Activated T-cell treated with anti-CD3 and anti-CD28 coated beads, Interleukin-2, amount 50 U/mL, for 72 hours (primary cell): ENCODE measurements at places on chromosomes 4 and X. TPM values are rescaled to one million over a fixed set of nuclear protein-coding genes. Genes with fewer than 3 reads are reported as not detected.

DNA sequence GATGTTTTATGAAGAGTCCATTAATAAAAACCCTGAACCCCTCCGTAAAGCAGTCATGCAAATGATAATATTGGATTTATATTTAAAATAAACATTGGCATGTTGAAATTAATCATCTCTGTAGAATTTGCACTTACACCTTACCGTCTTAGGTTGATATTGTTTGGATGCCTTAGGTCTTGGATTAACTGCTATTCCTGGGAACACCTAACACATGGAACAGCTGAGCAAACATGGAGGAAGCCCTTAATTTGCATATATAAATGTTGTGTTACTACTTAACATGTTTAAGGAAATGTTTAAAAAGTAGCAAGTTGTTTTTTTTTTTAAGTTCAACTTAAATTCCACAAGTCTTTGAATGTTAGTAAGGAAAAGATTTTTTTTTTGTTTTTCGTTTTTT is 62.5 kb downstream of the NSD2 start:
- H3K27me3 ChIP-seq = no peaks in the 10 kb centered on the region
- peaks cover 17% of the 10 kb centered on the region for H3K36me3 ChIP-seq
- peak overlapping the region; percentile 38 for H3K27ac ChIP-seq
- no peak overlapping the region for H3K4me3 ChIP-seq
- H3K4me1 ChIP-seq = no peaks in the 10 kb centered on the region

DNA sequence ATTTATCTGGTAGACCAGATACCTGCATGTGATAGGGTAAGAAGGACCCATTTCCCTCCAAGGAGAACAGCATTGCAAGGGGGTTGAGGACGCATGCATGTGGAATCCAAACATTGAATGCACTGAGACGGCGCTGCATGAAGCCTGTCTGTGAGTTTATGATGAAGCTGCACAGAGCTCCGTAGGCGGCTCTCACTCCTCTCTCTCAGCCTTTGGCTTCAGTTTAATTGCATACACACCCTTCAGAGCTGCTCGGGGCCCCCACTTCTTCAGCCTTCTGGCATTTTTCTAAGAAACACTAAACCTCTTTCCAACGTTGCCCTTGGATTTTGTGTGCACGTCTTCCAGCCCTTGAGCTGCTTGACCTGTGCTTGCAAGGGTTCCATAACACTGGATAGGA is 176.6 kb downstream of the DHRSX start:
- no peak overlapping the region for H3K4me3 ChIP-seq
- DNase-seq = no peak
- no peaks in the 10 kb centered on the region for H3K27me3 ChIP-seq
- H3K27ac ChIP-seq = no peak overlapping the region

Gene TEC
- total RNA-seq = 2.2 TPM

DNA sequence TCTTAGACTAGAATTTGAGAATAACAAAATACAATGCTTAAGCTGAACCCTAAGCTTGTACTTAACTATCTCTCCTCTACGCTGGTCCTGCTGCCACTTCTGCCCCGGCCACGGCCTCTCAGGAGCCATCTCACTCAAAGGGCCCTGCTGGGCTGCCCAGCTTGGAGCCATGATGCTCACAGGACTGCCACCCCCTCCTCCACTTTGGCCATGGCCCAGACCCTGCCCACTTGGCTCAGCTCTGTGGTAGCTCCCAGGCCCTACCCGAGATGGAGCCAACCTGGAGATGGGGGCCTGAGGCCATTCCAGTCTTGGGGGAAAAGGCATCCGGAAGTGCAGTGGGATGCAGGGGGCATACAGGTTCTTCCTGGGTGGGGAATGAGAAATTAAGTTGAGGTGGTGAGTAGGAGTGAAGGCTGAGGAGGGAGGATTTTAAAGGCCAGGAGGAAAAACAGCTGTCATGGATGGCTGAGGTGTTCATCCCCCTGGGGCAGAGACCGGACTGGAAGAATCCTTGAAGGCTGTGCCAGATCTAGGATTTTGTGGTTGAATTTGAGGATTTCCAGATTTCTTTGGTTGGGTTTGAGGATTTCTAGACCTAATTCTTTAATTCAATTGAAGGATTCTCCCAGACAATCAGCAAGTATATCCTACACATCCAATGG is 824 bp downstream of the SASH3 start:
- peaks cover 68% of the 10 kb centered on the region for H3K4me1 ChIP-seq
- H3K27ac ChIP-seq = peak overlapping the region; percentile 93
- peak overlapping the region; percentile 89 for H3K4me3 ChIP-seq
- H3K36me3 ChIP-seq = peaks cover 28% of the 10 kb centered on the region

DNA sequence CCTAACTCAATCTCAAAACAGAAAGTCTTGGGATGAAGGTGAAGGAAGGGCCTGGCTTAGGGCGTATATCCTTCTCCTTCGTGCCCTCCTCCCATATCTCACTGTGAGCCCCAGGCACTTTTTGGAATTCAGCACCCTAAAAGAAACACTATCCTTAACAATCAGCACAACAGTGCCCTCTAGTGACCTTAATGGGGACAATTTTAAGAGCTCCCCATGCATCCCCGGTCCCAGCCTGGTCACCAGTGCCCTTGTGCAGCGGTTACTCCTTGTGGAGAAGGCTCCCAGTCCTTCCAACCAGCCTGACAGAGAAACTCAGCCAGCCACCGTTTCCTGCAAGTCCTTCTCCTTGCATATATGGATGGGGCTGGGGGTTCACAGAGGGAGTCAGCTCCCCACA is 4.2 kb downstream of the PAK3 start:
- peaks cover 44% of the 10 kb centered on the region for H3K27me3 ChIP-seq
- H3K4me3 ChIP-seq = no peak overlapping the region
- H3K27ac ChIP-seq = no peak overlapping the region
- H3K36me3 ChIP-seq = no peaks in the 10 kb centered on the region
- H3K4me1 ChIP-seq = peaks cover 17% of the 10 kb centered on the region
